Stimulated activated naive CD4-positive, alpha-beta T cell (primary cell): ENCODE measurements at places on chromosomes 12 and 14.
A peak's percentile ranks its signal among the peaks of the same experiment; 100 is the strongest.

- DNase-seq = no peak
Measured at GRCh38 chr14:73744175-73744867, 30.1 kb upstream of the PNMA1 start.

- DNase-seq = no peak
Measured at GRCh38 chr12:13602172-13602571, 379.2 kb downstream of the GRIN2B start.

DNA sequence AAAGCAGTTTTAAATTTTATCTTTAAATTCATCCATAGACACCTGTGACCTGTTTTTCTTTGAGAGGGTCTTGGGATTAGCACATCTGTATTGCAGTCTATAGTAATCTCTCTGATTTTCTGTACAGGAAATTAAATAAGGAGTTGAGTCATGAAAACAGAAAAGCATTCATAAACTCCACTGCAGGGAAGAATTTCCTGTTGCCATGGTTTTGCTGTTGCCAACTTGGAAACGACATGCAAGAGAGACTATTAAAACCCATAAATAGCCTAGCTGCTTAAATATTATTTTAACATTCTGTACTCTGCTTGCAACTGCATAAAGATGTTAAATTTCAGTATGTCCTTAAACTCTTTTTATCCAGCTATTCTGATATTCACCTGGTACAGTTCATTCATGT is 281.0 kb upstream of the RGS6 start:
- DNase-seq = no peak

DNA sequence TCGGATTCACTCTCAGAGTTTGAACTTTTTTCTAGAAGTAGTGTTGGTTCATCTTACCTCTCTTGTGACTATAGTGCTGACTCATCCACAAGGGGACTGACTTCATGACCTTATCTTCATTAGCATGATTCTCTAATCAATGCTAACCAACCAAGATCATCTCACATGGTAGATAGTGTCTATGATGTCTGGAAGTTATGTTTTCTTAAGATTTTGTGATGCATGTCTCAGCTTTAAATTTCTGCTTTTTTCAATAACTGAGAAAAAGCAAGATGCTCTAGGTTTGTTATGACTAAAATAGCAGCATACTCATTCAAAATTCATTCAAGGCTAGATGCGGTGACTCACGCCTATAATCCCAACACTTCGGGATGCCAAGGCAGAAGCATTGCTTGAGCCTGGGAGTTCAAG is 12.3 kb upstream of the SLC35E3 start:
- no peak for DNase-seq

DNA sequence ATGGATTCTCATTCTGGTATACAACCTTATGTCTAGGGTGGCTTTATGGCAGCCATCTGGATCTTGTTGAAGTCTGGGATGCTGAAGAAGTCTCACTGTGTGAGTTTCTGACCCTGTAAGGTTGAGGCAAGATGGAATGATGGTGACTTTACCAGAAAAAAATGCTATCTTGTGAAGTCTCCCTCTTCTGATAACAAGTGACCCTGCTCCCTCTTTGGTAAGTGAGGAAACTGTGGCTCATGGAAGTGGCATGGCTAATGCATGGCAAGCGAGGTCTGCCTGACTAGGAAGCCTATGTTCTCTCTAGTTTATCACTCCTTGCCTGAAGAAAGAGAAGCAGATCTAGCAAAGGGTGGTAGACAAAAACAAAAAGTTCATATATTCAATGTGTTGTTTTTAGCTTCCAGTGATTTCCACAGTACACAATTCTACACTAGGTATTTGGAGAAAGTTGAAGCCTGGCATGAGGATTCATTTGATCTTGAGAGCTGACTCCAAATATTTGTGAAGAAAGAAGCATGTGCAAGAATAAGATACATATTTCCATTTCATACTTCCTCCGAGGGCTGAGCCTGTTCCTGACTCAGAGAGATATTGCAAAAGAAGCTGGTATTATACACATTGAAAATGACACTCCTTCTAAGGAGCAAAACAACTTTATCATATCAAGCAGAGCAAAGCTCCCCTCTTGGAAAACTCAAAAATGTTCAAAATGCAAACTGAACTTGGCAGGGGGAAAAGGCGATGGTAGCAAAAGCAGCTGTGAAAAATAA is 63.6 kb downstream of the HELB start:
- no peak for DNase-seq

DNA sequence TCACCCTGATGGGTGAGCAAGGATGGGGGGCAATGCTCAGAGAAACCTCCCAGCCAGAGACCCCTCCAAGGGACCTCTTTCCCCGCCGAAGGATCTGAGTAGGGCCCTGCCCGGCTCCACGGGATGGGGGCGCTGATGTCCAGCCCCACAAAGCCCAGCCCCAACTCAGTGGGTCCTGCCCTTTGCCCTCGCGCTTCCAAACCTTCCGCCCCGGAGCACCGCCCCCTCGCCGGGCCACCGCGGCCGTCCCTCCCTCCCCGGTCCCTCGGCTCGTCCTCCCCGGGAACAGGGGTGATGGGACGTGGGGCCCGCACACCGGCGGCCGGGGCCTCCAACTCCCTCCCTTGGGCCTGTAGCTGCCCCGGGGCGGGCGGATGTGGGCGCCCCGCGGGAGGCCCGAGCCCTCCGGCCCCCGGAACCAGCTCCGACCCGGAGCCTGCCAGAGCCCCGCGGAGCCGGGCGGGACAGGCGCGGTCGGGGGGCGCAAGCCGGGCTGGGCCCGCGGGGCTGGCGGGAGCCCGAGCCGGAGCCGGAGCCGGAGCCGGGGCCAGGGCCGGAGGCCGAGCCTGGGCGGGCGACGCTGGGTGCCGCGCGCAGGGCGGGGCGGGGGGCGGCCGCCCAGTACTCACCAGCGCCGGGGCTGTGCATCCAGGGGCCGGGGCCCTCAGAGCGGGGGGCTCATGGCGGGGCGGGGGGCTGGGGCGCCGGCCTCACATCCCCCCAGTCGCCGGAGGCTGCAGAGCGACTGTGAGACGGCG is 386 bp downstream of the HDAC7 start:
- peak; percentile 29 for DNase-seq

- no peak for DNase-seq
Measured at GRCh38 chr14:102201353-102201738, 61.6 kb downstream of the WDR20 start.

GRCh38 chr12:68743356-68743755 is 2.6 kb upstream of the SLC35E3 start:
- DNase-seq = no peak

DNA sequence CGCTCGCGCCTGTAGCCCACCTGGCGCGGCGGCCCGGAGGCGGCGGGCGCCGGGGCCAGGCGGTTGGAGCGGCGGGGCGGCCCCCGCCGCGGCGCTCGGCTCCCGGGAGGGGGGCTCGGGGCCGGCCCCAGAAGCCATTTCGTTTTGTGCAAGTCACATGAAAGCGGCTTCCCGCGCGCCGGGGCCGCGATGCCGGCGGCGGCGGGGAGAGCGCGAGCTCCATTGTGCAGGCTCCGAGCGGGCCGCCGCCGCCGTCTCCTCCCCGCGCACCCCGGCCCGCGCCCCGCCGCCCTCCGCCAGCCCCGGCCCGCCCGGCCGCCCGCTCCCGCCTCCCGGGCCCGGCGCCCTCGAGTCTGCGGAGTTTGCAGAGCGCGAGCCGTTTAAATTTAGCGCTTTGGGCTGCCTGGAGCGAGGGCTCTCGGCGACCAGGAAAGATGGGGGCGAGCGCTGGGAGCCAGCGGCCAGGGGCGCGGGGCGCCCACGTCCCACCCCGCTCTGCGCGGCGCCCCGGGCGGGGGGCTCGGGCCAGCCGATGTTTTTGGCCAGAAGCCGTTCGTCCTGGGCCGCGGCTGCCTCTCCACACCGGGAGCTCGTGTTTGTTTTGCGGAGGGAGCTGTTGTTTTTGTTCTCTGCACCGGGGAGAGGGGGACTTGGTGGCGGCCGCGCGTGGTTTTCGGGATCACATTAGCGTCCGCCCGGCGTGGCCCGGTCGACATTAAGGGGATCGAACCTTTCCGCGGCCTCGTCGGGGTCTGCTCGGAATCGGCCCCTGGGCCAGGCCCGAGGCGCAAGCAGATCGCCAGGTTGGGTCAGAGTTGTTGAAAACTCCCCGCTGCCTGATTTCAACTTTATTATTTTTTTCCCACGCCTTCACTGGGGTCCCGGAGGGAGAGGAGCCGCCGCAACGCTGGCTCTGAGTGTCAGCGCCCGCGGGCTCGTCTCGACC is 982 bp downstream of the BCL7A start:
- peak; percentile 12 for DNase-seq

DNA sequence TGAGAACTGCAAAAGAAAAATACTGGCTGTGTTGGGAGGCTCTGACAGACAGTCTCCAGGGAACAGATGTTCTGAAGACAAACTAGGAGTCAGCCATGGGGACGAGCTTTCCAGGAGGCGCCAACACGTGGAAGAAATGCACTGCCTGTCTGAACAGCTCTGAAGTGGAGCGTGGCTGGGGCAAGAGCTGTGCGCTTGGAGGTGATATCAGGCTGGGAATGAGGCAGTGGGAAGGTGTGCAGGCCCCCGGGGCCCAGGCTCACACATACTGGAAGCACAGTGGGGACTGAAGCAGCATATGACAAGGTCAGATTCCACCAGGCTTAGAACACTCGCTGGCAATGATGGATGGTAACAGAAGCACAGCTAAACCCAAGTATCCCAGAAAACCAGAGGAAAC is 17.5 kb downstream of the APPL2 start:
- DNase-seq = no peak

GRCh38 chr14:64806202-64806861 is 73.4 kb downstream of the SPTB start:
- DNase-seq = no peak

DNA sequence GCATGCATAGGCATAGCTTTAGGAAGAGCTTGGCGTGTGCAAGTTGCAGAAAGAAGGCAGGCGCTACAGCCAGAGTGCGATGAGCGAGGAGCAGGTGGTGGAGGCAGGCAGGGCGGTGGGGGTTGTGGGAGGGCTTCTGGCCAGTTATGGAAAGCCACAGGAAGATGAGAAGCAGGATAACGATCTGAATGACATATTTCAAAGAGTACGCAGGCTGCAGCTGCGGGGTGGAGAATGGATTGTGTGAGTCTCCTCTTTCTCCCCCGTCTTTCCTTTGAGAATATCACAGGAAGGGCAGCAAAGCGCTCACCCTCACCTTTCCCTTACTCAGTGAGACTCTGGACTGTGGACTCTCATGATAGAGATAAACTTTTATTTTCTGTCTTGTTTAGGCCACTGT is 48.7 kb upstream of the PLXNC1 start:
- no peak for DNase-seq

DNA sequence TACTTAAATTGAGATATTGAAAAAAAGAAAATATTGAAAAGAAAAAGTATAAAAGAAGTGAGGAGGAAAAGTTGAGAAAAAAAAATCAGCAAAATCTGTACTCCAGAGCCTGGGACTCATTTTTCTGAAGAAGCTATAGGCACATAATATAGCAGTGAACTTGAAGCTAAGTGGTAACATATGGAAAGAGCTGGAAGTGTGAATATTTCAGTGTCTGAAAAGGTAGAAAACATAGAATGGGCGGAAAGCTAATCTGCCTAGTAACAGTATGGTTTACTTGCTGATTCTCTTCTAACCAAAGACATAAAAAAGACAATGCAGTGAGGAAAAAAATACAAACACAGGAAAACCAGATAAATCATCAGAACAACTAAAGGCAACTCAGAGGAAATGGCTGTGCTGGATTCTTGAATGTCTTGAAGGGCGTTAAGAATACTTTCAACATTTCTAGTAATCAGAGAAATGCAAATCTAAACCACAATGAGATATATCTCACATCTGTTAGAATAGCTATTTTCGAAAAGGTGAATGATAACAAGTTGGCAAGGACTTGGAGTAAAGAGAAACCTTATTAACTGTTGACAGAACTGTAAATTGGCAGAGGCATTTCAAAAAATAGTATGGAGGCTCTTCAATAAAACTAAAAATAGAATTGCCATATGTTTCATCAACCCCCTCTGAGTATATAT is 784.6 kb downstream of the LRFN5 start:
- DNase-seq = no peak

GRCh38 chr12:108386709-108387360 is 47.7 kb upstream of the CMKLR1 start:
- no peak for DNase-seq

DNA sequence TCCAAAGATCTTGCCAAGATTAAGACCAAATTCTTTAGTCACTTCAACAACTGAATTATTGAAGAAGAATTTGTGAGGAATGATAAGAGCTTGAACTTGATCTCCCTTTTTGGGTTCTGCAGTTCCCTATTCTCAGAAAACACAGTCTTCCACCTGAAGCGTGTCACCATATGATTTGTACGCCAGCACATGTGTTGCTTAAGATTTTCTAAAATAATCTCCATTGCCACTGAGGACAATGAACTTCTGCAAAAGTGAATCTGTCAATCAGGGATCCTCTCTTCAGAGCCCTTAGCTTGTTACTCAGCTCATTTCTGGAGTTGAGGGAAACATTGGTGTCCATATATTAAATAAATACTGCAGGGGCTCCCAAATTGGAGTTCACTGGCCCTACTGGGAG is 4.2 kb upstream of the SPIC start:
- no peak for DNase-seq

DNA sequence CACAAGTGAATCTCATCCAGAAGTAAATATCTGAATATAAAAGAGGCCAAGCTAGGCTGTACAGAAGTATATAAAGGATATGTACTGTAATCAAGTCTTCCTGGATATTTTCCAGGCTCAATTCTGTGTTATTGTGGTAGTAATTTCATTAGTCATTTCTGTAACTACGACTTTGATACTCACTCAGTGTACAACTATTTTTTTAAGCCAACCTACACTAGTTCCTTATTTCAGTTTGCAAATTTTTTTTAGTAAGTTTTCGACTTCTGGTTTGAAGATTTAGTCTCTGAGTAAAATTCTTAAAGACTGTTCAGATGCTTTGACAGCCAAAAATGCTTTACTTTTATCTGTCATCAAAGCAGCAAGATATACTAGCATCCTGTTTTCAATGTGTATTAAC is 130.8 kb downstream of the CAPZA3 start:
- DNase-seq = no peak

- no peak for DNase-seq
Measured at GRCh38 chr14:63662776-63663175, 21.1 kb upstream of the WDR89 start.

DNA sequence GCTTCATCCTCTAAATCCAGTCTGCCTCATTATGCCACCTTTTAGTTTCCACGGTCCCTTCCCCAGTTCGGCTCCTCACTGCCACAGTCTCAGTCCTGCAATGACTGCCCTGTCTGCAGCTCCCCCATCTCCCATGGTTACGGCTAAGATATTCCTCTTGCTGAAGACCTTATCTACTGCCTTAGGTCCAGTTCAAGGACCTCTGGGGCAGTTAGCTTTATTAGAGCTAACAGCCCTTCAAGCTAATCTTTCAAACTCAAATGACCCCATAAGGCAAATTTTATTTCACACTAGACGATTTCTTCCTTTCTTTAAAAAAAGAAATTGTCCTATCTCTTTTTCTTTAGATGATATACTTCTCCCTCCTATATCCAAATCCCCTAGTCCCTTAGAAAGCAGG is 214.7 kb downstream of the MON2 start:
- DNase-seq = no peak

- DNase-seq = peak; percentile 9
Measured at GRCh38 chr12:43957732-43958372, 122.0 kb downstream of the TMEM117 start.

GRCh38 chr12:50615145-50615906 is 110.5 kb downstream of the DIP2B start:
- no peak for DNase-seq
